ENCODE measurements at places on chromosomes 4 and X.

GRCh38 chr4:98510757-98511517 lies 147.5 kb downstream of the TSPAN5 start:
- DNase-seq = no peak

DNA sequence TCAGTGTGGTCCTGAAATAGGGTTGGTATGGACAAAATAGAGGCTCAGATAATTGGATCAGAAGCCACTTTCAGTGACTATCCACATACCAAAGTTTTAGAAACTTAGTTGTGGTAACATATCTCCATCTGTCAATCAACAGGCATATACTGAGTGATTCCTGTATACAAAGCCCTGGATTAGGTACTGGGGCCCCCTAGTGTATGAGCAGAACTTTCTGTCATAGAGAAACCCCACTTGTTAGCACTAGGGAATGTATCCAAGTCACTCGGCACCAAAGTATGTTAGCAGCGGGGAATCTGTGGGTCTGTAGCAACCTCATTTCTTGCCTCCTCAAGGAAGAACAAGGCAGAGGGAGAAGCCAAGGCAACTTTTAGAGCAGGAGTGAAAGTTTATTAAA lies 50.7 kb downstream of the MAP7D3 start:
- no peak for DNase-seq

GRCh38 chr4:2932951-2933565 lies 30.1 kb downstream of the NOP14 start:
- no peak for DNase-seq

- DNase-seq = no peak
These were observed 672 bp downstream of the PGM2 start for GRCh38 chr4:37827030-37827685.
